ENCODE measurements at places on chromosomes 7 and 10.

DNA sequence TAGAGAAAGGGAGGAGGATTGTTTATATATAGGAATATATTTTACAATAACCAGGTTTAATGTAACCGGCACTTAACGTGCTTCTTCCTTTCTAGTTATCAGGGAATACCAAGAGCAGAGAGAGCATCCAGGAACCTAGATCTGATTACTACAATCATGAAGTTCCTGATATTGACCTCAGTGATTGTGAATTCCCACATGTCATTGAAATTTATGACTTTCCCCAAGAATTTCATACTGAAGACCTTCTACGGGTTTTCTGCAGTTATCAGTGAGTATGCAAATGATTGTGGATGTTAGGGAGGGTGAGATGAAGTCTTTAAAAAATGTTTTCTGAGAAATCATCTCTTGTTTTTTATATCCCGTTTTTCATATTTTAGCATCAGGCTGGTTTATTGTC lies 36.6 kb downstream of the LOXL4 start:
- DNase-seq = no peak

- DNase-seq = no peak
Observed at GRCh38 chr10:101066896-101067355, 5.1 kb downstream of the KAZALD1 start.

- no peak for DNase-seq
Observed at GRCh38 chr7:120799813-120800475, 58.0 kb downstream of the TSPAN12 start.

DNA sequence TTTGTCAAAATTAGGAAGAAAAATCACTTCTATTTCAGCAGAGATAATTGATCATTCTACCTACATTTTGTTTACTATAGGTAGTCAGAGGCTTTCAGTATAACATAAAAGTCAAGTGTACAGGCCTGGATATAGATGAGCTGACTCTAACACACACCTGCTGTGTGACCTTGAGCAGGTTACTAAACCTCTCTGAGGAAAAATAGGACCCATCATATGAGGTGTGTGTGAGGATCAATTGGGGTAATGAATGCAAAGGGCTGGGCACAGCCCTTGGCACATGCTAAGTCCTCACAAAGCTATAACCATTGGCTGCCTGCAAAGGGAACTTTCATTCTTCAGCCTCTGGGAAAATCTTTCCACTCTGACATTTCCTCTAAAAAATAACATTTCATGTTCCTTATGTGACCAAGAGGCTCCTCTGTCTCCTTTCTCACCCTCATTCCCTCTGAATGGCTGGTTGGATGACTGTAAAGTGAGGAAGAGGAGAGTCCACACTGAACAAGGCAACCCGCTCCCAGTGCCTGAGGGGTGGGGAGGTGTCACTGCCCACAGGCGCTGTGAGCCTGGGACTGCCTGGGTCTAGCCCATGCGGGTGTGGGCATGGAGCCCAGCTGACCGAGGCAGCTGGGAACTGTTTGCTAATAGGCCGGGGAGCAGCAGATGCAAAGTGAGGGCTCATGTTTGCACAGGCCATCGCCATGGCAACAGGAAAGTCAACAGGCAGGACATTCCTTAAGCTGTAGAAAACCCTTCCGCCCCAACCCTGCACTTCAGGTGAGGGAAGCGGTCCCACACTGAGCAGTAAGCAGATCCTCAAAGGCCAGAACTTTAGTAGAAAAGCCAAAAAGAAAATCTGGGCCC lies 36.8 kb downstream of the MYOF start:
- no peak for DNase-seq

DNA sequence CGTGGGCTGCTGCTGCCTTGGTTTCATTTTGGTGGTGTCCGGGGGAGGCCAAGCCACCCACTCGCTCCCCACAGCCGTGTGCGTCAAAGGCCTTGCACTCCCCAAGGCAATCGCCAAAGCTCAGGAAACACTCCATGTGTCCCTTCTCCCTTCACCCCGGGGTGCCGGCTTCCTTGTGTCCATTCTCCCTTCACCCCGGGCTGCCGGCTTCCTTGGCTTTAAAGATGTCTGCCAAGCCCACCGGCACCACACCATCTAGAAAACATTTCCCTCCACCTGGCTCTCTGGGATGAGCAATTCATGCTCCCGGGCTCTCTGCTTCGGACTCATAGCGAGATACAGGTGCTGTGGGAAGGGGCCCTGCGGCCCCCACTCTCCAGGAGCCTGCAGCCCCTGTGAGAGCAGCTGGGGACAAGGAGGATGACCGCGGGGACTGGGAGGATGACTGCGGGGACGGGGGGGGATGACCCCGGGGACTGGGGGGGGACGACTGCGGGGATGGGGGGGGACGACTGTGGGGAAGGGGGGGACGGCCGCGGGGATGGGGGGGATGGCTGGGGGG lies 322.1 kb downstream of the DNAJB6 start:
- DNase-seq = no peak

GRCh38 chr10:92156874-92157773 lies 133.8 kb downstream of the CPEB3 start:
- no peak for DNase-seq

GRCh38 chr7:159065852-159066480 lies 78.7 kb downstream of the VIPR2 start:
- no peak for DNase-seq

Data from cerebellar nuclear complex (tissue), 1 donor.